Activated CD8-positive, alpha-beta memory T cell treated with anti-CD3 and anti-CD28 coated beads for 1 hour (primary cell): ENCODE measurements at places on chromosomes 1 and 21.

DNA sequence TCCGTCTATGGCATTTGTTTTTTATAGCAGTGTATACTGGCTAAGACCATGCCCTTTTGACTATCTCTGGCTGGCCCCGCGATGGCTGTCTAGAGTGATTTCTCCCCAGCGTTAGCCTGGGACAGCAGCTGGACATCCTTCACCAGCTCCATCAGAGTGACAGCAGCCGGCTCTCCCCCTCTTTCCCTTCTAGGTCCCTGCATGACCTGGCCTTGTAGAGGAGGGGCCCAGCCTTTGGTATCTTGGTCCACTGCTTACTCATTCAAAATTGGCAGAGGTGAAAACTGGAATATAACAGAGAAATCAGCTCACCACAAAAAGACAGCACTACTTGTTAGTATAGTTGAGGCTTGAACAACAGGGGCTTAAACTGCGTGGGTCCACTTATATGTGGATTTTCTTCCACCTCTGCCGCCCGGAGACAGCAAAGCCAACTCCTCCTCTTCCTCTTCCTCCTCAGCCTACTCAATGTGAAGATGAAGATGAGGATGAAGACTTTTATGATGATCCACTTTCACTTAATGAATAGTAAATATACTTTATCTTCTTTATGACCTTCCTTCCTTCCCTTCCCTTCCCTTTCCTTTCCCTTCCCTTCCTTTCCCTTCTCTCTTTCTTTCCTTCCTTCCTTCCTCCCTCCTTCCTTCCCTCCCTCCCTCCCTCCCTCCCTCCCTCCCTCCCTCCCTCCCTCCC is 29.4 kb upstream of the B3GALNT2 start:
- no peak for DNase-seq

GRCh38 chr21:45318556-45319404 is 31.1 kb upstream of the POFUT2 start:
- DNase-seq: no peak

- no peak for DNase-seq
Observed at GRCh38 chr1:186440584-186440983, 20.3 kb downstream of the PDC start.

GRCh38 chr1:81287411-81288080 is 513.2 kb upstream of the ADGRL2 start:
- DNase-seq: no peak
